ENCODE measurements at places on chromosomes 7 and 10. TPM values are rescaled to one million over a fixed set of nuclear protein-coding genes. Genes with fewer than 3 reads are reported as not detected.

GRCh38 chr7:17315974-17316373, 17.5 kb downstream of the AHR start:
- H3K4me1 ChIP-seq: no peaks in the 10 kb centered on the region
- H3K27me3 ChIP-seq: no peaks in the 10 kb centered on the region
- H3K27ac ChIP-seq: no peak overlapping the region
- no peak for DNase-seq
- no peak overlapping the region for H3K4me3 ChIP-seq

GRCh38 chr10:80487791-80488538, 33.9 kb downstream of the TSPAN14 start:
- H3K4me1 ChIP-seq: peaks cover 51% of the 10 kb centered on the region
- H3K36me3 ChIP-seq: peaks cover 58% of the 10 kb centered on the region
- H3K4me3 ChIP-seq: no peak overlapping the region
- DNase-seq: no peak

- no peak overlapping the region for H3K4me3 ChIP-seq
- no peak overlapping the region for H3K27ac ChIP-seq
- no peak for DNase-seq
- no peaks in the 10 kb centered on the region for H3K36me3 ChIP-seq
Observed at GRCh38 chr7:35584990-35585389, 109.9 kb downstream of the HERPUD2 start.

GRCh38 chr10:98236862-98237261, 31.1 kb downstream of the LOXL4 start:
- DNase-seq: peak; percentile 71
- peak overlapping the region; percentile 68 for H3K27ac ChIP-seq
- H3K4me1 ChIP-seq: peaks cover 36% of the 10 kb centered on the region
- H3K27me3 ChIP-seq: no peaks in the 10 kb centered on the region

DNA sequence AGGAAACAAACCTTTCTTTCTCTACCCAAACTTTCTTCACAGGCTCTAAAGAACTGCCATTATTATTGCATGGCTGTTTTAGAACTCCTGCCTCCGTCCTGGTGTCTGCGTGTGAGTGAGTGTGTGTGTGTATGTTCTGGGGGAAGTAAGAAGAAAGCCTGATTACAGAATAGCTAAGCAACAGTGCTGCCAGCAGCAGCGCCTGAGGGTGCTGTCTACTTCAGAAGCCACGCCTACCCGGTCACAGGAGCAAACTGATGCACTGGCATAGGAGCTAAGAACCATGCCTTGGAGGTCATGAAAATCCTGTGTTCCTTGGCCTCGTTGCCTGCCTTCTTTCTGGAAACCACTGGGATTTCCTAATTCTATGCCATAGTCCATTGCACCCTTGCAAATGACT, 25.2 kb downstream of the LIPK start:
- H3K4me3 ChIP-seq: no peak overlapping the region
- DNase-seq: no peak
- no peaks in the 10 kb centered on the region for H3K4me1 ChIP-seq
- H3K27ac ChIP-seq: no peak overlapping the region
- H3K27me3 ChIP-seq: no peaks in the 10 kb centered on the region

- no peak overlapping the region for H3K27ac ChIP-seq
- peaks cover 13% of the 10 kb centered on the region for H3K4me1 ChIP-seq
- peak; percentile 69 for DNase-seq
- peaks cover 13% of the 10 kb centered on the region for H3K27me3 ChIP-seq
- H3K36me3 ChIP-seq: no peaks in the 10 kb centered on the region
- no peak overlapping the region for H3K4me3 ChIP-seq
Observed at GRCh38 chr7:2886900-2887299, 42.8 kb upstream of the GNA12 start.

- H3K27ac ChIP-seq: no peak overlapping the region
- DNase-seq: no peak
- no peaks in the 10 kb centered on the region for H3K27me3 ChIP-seq
- peaks cover 55% of the 10 kb centered on the region for H3K36me3 ChIP-seq
- H3K4me1 ChIP-seq: peaks cover 4% of the 10 kb centered on the region
Observed at GRCh38 chr10:32051926-32052325, 4.3 kb downstream of the KIF5B start.

DNA sequence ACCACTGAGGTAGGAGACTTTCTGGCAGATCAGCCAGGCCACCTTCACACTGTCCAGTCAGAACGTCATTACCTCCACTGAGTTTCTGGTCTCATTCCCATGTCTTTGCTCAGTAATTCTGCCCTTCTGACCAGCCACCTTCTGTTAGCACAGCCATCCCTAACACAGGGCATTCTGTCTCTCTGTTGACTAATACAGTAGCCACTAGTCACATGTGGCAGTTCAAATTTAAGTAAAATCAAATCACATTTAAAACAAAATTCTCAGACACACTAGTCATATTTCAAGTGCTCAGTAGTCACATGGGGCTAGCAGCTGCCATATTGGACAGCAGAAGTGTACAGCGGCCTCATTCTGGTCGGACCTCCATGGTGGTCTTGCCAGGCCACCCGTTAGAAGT, 7.4 kb downstream of the CPSF4 start:
- H3K4me3 ChIP-seq: no peak overlapping the region
- DNase-seq: no peak
- peaks cover 92% of the 10 kb centered on the region for H3K36me3 ChIP-seq
- no peak overlapping the region for H3K27ac ChIP-seq

GRCh38 chr7:139304517-139304916, 36.6 kb upstream of the FMC1 start:
- H3K27me3 ChIP-seq: no peaks in the 10 kb centered on the region
- H3K27ac ChIP-seq: no peak overlapping the region
- no peaks in the 10 kb centered on the region for H3K4me1 ChIP-seq
- peaks cover 8% of the 10 kb centered on the region for H3K36me3 ChIP-seq
- no peak overlapping the region for H3K4me3 ChIP-seq

DNA sequence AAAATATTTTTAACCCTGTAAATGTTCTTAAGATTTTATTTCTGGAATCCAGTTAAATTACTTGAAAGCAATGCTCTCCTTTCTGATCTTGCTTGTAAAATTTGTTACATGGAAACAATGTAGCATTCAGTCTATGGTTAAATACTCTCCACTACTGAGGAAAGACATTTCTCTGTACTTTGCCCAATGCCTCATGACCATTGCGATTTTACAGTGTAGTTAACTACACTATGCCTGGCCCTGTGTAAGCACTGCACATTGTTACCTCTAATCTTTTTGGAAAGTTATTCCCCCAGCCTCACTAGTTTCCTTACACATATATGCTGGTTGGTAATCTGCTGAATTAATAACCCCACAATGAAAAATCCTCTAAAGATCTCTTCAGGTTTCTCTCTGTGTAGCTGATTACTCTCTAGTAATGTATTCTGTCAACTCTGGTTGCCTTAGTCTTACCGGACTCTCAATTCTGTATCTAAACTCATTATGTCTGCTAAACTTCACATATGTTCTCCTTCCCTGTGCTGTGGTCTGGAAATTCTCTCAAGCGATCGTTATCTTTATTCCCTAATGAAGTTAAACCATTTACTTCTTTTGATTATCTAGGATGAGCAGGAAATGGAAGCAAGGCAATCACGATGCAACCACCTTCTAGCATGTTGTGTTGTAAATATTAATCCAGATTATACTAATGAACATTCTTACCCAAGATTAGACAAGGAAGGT, 58.7 kb upstream of the TMEM106B start:
- no peaks in the 10 kb centered on the region for H3K27me3 ChIP-seq
- DNase-seq: no peak
- no peak overlapping the region for H3K4me3 ChIP-seq
- H3K36me3 ChIP-seq: no peaks in the 10 kb centered on the region
- no peaks in the 10 kb centered on the region for H3K4me1 ChIP-seq
- no peak overlapping the region for H3K27ac ChIP-seq

DNA sequence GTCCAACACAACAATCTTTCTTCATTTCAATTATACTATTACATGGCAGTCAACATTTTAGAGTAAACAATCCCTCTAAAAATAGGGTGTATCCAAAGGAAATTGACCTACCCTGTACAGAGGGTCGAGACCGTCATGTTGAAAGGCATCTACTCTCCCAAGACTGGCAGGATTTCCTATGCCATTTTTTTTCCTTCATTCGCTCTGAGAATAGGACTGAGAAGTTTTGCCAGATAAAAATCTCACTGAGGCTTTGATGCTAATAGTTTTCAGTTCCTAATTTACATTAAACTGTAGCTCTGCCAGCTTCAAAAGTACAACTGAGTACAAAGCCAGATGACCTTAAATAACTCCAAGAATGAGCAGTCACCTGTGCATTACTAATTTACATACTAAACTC, 84.5 kb upstream of the SEMA3C start:
- no peaks in the 10 kb centered on the region for H3K27me3 ChIP-seq
- no peaks in the 10 kb centered on the region for H3K4me1 ChIP-seq
- H3K4me3 ChIP-seq: no peak overlapping the region
- no peaks in the 10 kb centered on the region for H3K36me3 ChIP-seq

RPEL1 gene
- polyA plus RNA-seq: not detected

HMX2 gene
- 0.05 TPM for polyA plus RNA-seq

DYNC1I1 gene
- 0.44 TPM for polyA plus RNA-seq

KBTBD2 gene
- 30.8 TPM for polyA plus RNA-seq
